ENCODE measurements at places on chromosomes 1 and 21.

GRCh38 chr1:103218821-103219220, 110.5 kb upstream of the COL11A1 start:
- peak; percentile 63 for DNase-seq
- no peak overlapping the region for H3K27ac ChIP-seq
- H3K4me3 ChIP-seq: no peak overlapping the region
- no peaks in the 10 kb centered on the region for H3K27me3 ChIP-seq

DNA sequence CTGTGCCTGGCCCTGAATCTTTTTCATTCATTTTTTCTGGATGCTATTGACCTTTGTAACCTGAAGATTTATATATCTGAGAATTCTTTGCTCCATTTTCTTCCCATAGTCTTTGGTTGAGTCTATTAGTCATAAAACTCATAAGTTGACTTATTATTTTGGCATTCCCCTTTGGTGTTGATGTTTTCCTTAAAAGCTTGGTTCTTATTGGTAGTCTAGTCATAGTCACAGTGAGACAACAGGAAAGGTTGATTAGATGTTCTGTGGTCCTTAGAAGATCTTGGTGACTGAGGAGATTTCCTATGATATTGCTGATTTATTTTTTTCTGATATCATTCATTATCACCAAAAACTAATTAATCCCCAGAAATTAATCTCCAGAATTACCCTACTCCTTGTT, 86.2 kb downstream of the PTPRC start:
- no peaks in the 10 kb centered on the region for H3K4me1 ChIP-seq
- H3K4me3 ChIP-seq: no peak overlapping the region
- no peaks in the 10 kb centered on the region for H3K36me3 ChIP-seq
- H3K27ac ChIP-seq: no peak overlapping the region

GRCh38 chr1:80202118-80202517, 1195.6 kb upstream of the ADGRL4 start:
- DNase-seq: no peak
- no peaks in the 10 kb centered on the region for H3K4me1 ChIP-seq
- H3K36me3 ChIP-seq: no peaks in the 10 kb centered on the region
- no peak overlapping the region for H3K27ac ChIP-seq
- H3K27me3 ChIP-seq: no peaks in the 10 kb centered on the region

- H3K27ac ChIP-seq: peak overlapping the region; percentile 86
- peak; percentile 18 for DNase-seq
- H3K27me3 ChIP-seq: no peaks in the 10 kb centered on the region
- no peaks in the 10 kb centered on the region for H3K36me3 ChIP-seq
- H3K4me3 ChIP-seq: peak overlapping the region; percentile 86
These were observed 1.7 kb upstream of the MAN1A2 start for GRCh38 chr1:117365350-117366176.

- H3K4me1 ChIP-seq: no peaks in the 10 kb centered on the region
- no peak for DNase-seq
- H3K27ac ChIP-seq: no peak overlapping the region
- no peaks in the 10 kb centered on the region for H3K36me3 ChIP-seq
- no peaks in the 10 kb centered on the region for H3K27me3 ChIP-seq
These were observed 615.4 kb downstream of the AGBL4 start for GRCh38 chr1:49408346-49408745.

DNA sequence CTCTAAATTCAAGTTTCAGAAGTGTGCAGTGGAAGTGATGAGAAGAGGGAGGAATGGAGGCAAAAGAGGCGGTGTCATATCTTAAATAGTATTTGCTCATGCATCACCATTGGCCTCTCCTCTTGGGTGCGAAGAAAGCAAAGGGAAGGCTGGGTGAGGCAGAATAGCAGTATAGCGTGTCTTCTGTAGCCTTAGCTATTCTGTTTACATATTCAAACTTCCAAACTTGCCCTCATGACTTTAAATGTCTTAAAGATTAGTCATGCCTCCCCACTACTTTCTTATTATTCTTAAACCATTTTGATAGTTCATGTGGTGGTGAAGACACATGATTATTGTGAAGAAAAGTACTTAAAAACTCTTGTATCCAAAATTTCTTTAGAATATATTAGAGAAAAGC, 104.6 kb upstream of the TENT5C start:
- no peak overlapping the region for H3K4me3 ChIP-seq
- H3K4me1 ChIP-seq: peaks cover 6% of the 10 kb centered on the region
- no peaks in the 10 kb centered on the region for H3K27me3 ChIP-seq

- no peak for DNase-seq
- H3K4me1 ChIP-seq: peaks cover 2% of the 10 kb centered on the region
- H3K27ac ChIP-seq: no peak overlapping the region
- no peak overlapping the region for H3K4me3 ChIP-seq
- no peaks in the 10 kb centered on the region for H3K36me3 ChIP-seq
These were observed 13.4 kb downstream of the DDR2 start for GRCh38 chr1:162645666-162646065.

DNA sequence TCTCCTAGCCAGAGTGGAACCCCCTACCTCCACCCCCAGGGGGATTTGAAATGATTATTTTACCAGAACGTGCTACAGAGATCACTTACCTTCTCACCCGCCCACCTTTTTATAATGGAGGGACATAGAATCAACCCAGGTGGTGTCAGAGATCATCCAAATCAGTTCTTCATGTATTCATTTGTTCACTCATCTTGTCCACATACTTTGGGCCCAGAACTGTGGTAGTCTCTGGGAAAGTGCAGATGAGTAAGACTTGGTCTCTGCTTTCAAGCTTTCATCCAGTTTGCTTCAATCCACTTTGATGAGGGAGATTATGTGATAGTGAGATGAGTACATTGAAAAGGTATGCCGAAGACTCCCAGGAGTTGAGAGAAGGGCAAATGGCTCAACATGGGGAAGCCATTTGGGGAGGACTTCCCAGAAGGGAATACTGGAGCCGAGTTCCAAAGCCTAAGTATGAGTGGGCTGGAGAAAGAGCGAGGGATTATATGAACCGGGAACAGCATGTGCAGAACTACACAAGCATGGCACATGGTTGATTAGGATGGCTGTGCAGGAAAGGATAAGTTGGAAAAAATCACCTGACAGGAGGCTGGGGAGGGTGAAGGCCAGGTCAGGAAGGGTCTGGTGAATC, 1.9 kb downstream of the FGGY start:
- no peak for DNase-seq
- H3K27ac ChIP-seq: no peak overlapping the region
- H3K4me3 ChIP-seq: no peak overlapping the region
- H3K27me3 ChIP-seq: no peaks in the 10 kb centered on the region
- H3K4me1 ChIP-seq: peaks cover 7% of the 10 kb centered on the region
- no peaks in the 10 kb centered on the region for H3K36me3 ChIP-seq

GRCh38 chr1:82171955-82172354, 371.2 kb downstream of the ADGRL2 start:
- H3K27me3 ChIP-seq: no peaks in the 10 kb centered on the region
- no peak for DNase-seq
- H3K4me1 ChIP-seq: no peaks in the 10 kb centered on the region
- H3K27ac ChIP-seq: no peak overlapping the region
- no peaks in the 10 kb centered on the region for H3K36me3 ChIP-seq

DNA sequence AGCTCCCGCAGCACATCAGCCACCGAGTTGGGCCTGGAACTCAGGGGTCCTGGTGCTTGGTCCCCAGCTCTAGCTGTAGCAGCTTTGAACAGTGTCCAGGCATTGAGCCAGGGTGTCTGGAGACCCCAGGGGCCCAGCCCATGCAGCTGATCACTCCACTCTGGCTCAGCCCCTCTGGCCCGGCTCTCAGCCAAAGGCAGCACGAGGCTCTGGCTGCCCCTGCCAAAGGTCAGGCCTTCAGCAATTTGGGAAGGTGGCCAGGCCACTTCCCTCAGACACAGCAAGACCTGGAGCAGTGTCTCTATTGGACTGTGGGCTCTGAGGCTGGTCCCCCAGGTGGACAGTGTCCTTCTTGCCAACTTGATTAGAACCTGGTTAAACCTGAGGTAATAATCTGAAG, 34.4 kb upstream of the RNF19B start:
- no peaks in the 10 kb centered on the region for H3K27me3 ChIP-seq
- no peaks in the 10 kb centered on the region for H3K36me3 ChIP-seq
- DNase-seq: no peak
- peaks cover 20% of the 10 kb centered on the region for H3K4me1 ChIP-seq
- no peak overlapping the region for H3K27ac ChIP-seq

DNA sequence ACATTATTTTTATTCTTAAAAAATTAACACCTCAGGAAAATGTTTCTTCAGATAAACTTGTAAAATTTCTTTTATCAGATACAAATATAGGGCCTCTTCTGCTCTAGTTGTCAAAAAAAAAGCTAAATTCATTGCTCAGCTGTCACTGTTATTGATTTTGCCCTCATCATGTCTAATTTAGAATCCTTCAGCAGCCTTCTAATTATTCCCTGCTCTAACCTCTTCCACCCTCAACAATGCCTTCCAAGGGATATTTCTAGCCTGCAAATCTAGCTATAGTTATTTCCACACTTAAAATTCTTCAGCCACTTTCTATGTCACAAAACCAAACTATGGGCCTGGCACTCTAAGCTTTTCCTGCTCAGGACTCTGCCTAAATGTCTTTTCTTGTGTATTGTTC, 25.2 kb downstream of the PDE4B start:
- H3K27me3 ChIP-seq: no peaks in the 10 kb centered on the region
- no peak for DNase-seq
- H3K4me3 ChIP-seq: no peak overlapping the region
- H3K36me3 ChIP-seq: no peaks in the 10 kb centered on the region

DNA sequence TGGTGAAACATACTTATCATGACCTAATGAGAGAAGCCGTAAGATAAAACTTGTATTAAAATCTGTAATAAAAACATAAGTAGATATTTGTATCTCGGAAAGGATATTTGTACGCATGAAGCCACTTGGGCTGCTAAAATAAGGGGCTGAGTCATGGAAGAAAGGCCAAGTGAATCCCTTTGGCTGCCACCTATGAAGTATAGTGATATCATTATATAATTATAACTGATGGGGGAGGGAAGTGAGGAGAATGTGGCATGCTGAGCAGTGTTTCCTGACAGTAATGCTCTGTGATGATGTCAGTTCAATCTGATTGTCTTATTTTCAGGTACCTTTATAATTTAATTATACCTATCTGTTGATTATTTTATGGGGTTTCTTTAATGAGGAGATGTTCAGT, 13.6 kb downstream of the RWDD3 start:
- no peaks in the 10 kb centered on the region for H3K27me3 ChIP-seq
- H3K4me3 ChIP-seq: no peak overlapping the region
- DNase-seq: no peak

DNA sequence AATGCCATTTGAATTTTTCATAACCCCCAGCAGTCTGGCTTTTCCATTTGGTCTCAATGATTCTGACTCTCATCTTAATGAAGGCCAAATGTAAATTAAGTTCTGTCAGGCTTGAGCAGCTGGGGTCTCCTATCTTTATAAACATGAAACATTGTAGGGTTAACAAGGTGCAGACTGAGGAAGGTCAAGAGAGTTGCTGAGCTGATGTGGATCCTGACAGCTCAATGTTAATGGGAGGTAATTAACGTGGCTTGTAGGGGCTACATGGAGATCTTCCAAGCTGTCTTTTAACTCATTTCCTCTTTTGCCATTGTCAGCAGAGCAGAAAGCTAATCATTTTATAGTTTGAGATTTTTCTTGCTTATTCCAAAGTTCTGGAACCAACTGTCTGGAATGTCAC, 55.2 kb downstream of the FGGY start:
- no peak overlapping the region for H3K4me3 ChIP-seq
- no peaks in the 10 kb centered on the region for H3K4me1 ChIP-seq
- no peak overlapping the region for H3K27ac ChIP-seq
- H3K36me3 ChIP-seq: no peaks in the 10 kb centered on the region
- no peak for DNase-seq
- no peaks in the 10 kb centered on the region for H3K27me3 ChIP-seq

DNA sequence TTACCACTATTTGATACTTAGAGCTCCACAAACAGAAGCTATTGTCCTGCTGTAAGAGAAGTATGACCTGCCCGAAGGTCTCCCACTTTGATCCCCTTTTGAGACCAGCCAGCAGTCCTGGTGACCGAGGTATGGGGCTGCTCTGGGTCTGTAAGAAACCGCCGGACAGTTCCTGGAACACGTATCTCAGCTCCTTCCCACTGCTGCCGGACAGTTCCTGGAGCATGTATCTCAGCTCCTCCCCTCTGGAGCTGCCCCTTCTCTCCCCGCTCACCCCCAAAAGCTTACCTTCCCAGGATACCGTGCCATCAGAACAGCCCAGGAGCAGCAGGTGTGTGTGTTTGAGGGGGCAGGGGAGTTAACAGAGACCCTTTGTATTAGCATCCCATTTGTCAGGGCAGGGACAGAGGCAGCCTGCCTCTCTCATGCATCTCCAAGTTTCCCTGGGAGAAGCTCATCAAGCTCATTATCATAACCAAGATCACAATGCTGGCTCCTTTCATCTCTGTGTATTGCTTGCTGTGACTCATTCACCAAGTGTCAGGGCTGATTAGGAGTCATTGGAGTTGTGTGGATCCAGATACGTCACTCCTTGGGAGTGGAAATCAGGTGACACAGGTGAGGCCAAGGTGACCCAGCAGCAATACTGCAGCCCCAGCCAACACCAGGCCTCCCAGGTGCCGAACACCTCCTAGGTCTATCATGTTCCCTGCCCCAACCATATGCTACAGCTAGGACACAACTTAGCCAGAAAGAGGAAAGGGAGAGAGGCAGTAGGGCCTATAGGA, 25.3 kb downstream of the OPTC start:
- DNase-seq: no peak
- H3K4me1 ChIP-seq: peaks cover 18% of the 10 kb centered on the region
- no peak overlapping the region for H3K4me3 ChIP-seq
- no peak overlapping the region for H3K27ac ChIP-seq
- no peaks in the 10 kb centered on the region for H3K27me3 ChIP-seq

- H3K27me3 ChIP-seq: no peaks in the 10 kb centered on the region
- DNase-seq: no peak
- H3K4me1 ChIP-seq: peaks cover 1% of the 10 kb centered on the region
- H3K4me3 ChIP-seq: no peak overlapping the region
These were observed 5.1 kb upstream of the ANGPTL1 start for GRCh38 chr1:178875936-178876335.

GRCh38 chr1:147243841-147244240, 1.4 kb downstream of the CHD1L start:
- peak overlapping the region; percentile 92 for H3K27ac ChIP-seq
- H3K27me3 ChIP-seq: no peaks in the 10 kb centered on the region
- no peaks in the 10 kb centered on the region for H3K36me3 ChIP-seq
- peak overlapping the region; percentile 90 for H3K4me3 ChIP-seq

DNA sequence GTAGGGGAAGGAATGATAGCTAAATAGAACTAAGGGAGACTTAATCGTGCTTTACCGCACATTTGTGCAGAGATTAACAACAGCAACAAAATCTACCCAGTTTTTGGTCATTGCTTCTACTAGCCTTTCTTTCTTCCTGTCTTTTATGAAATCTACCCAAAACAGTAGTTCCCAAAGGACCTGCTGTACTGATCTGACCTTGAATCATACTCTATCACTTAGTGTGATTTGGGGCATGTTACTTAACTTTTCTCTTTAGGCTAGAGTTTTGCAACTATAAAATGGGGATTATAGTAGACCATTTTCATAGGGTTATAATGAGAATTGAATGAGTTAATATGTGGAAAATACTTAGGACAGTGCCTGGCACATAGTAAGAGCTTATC, 30.5 kb upstream of the MACF1 start:
- H3K36me3 ChIP-seq: no peaks in the 10 kb centered on the region
- DNase-seq: no peak
- H3K27ac ChIP-seq: peak overlapping the region; percentile 58
- peaks cover 32% of the 10 kb centered on the region for H3K4me1 ChIP-seq

- H3K4me1 ChIP-seq: peaks cover 4% of the 10 kb centered on the region
- H3K4me3 ChIP-seq: no peak overlapping the region
These were observed 2.1 kb upstream of the ANKRD65 start for GRCh38 chr1:1423245-1423597.

GRCh38 chr1:3892748-3893147, 7.3 kb downstream of the C1orf174 start:
- H3K36me3 ChIP-seq: peaks cover 3% of the 10 kb centered on the region
- no peak overlapping the region for H3K4me3 ChIP-seq
- peaks cover 6% of the 10 kb centered on the region for H3K4me1 ChIP-seq
- H3K27ac ChIP-seq: no peak overlapping the region

All from fibroblast of lung (primary cell).